Right ventricle myocardium inferior (tissue), 1 donor: ENCODE measurements at places on chromosomes 7 and 10. TPM values are rescaled to one million over a fixed set of nuclear protein-coding genes. Genes with fewer than 3 reads are reported as not detected.

The MACROH2A2 gene
- 14.8 TPM for total RNA-seq

The KAZALD1 gene
- total RNA-seq = 4.8 TPM

The STEAP1B gene
- total RNA-seq = not detected

The CSGALNACT2 gene
- 8.1 TPM for total RNA-seq

The NHLRC2 gene
- 60.6 TPM for total RNA-seq

The GOLGA7B gene
- 0.08 TPM for total RNA-seq
